ENCODE measurements at places on chromosomes 11 and 22.

DNA sequence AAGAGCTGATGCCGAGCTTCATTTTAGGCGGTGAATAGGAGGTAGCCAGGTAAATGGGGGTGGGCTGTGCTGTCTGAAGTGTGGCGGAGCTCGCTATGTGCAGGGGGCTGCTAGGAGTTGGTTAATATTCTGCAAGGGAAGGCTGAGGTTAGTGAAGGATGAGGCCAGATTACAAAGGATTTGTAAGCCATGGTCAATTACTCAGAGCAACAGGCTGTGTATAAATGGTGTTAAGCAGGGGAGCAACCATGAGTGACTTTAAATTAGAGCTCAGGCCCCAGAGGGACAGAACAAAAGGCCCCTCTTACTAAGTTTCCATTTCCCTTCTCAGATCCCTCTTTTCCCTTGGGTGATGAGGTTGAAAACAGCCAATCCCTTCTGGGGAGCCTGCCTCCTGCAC lies 7.3 kb upstream of the MCAM start:
- DNase-seq = no peak

- DNase-seq = no peak
Measured at GRCh38 chr11:60910711-60911380, 3.1 kb upstream of the TMEM109 start.

GRCh38 chr11:120403966-120404365 lies 67.8 kb downstream of the ARHGEF12 start:
- no peak for DNase-seq

GRCh38 chr11:126772267-126772666 lies 228.3 kb downstream of the KIRREL3 start:
- no peak for DNase-seq

DNA sequence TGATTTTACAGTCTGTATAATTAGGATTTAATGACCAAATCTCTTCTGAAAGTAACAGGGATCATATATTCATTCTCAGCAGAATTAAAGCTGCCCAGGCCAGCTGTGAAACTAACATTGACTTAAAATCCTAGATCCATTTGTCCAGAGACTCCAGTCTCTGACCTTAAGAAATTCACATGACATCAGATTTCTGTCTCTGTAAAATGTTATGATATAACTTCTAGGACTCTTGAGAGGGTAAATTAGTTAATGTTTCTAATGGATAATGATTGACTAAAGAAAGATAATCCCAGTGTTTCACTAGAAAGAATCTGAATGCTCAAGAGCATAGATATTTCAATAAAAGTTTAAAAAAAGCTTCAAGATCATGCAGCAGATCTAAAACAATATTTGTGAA lies 6.3 kb downstream of the NOX4 start:
- no peak for DNase-seq

DNA sequence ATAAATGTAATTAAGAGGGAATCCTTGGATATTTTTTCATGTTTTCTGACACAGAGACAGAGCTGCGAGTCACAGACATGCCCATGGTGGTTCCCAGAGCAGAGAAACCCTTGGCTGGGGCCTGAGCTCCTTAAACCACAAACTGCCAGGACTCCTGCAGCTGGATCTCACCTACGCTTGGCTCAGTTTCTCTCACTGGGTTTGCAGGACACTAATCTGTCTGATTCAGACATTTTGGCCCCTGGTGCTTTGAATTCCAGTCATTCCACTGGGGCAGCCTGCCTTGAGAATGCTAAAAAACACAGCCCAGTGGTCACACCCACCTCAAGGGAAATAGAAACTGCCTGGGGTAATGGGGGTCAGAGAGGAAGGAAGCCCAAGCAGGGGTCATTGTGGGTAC lies 122.6 kb downstream of the CCDC81 start:
- DNase-seq = no peak

DNA sequence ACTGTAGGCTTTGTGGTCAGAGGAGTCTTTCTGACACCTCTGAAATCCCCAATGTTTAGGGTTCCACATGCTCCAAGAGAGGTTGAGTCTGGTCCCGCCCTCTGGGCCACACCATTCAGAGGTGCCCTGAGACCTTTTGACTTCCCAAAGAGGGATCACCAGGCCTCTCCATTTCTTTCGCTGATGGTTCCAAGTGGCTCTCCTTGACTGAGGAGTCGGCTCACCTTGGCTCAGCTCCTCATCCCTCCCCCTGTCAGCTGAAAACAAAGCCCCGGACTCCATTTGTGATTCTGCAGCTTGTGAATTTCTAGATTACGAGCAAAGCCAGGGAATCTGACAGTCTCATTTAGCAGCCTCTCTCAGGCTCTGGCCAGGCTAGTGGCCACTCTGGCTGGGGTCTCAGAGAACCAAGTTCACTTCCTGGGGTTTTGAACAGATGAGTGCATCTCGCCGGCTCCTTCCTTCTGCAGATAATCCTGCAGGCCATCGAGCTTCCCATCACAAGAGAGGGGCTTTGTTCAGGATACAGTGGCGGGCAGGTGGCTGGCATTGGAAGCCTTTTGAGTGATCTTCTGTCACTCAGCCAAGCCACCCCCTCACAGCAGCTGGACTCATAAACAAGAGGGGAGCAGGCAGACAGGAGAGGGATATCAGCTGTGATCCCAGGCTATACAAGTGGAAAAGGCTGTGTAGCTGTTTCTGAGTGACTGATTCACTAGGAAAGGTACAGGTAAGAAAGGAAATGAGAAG lies 102.9 kb downstream of the TRIM29 start:
- no peak for DNase-seq

GRCh38 chr11:122207505-122207904 lies 91.5 kb upstream of the BLID start:
- no peak for DNase-seq

- DNase-seq = no peak
Measured at GRCh38 chr22:23536821-23537345, 43.2 kb downstream of the IGLL1 start.

GRCh38 chr11:10604340-10604748 lies 35.9 kb upstream of the LYVE1 start:
- DNase-seq = no peak

DNA sequence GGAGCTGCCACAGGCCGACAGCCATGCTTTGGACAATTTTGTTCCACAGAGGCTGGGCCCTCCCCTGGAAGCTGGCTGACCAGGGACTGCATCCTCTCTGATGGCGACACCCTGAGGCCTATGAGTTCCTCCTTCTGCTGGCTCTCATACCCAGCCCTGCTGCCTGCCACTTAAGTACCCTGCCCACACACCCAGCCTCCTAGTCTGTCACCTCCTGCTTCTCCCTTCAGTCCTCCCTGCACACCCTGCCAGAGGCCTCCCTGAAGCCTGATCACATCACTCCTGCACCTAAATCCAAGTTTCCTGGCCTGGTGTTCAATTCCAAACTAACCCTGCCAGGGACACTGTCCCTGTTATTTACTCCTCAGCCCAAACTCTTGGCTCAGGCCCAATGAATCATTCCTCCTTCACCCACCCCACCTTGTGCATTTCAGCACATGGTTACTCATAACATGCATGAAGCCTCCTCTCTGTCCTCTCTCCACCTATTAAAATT lies 136.7 kb upstream of the NECTIN1 start:
- DNase-seq = no peak

- DNase-seq = no peak
Measured at GRCh38 chr11:59415111-59415510, 11.1 kb downstream of the OR5A2 start.

DNA sequence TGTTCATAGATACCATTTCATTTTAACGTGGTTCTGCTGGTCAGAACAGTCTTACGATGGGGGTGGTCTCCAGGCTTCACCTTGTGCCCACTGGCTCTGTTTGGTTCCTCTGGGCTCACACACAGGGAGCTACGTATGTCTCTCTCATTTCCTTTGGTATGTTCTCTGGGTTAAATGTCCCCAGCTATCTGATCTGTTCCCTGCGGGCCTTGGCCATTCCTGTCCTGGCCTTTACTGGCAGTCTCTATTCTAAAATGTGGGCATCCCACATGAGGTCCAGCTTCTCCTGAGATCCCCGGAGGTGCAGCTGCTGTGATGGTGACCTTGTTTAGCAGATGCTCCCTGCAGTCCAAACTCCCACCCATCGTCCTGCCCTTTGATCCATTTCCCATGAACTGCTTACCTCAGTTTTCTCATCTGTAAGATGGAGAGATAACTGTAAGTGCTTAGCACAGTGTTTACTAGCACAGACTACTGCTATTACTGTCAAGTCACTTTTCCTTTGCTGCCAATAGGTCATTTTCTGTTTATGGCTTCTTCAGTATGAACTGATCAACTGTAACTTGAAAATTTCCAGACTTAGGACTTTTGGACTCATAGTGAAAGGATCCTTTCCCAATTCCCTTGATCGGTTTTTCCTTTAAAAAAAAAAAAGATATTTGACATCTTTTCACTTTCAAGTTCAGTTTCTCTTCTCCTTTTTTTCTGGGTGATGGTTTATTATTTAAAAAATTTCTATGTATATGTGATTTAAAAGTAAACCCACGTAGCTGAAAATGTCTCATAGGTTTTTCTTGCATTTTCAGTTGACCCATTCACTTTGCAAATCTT lies 92.9 kb downstream of the PTPRJ start:
- DNase-seq = no peak

DNA sequence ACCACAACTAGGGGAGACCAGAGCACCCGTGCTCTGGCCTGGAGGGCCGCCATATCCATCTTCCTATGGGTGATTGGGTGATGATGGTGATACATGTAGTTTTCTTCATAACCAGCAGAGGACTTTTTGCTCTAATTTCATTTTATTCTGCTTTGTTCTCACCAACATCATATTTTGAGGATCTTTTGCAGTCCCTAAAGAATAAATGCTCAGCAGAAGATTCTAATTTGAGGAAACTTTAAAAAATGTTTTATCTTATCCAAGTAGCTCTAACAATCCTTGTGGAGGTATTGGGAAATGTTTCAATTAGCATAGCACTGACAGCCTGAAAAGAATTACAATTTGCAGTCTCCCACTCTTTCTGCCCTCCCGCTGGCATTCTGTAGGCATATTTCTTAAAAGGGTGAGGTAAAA lies 544.0 kb downstream of the NTM start:
- no peak for DNase-seq

GRCh38 chr22:50656122-50657070 lies 16.2 kb upstream of the SHANK3 start:
- no peak for DNase-seq

DNA sequence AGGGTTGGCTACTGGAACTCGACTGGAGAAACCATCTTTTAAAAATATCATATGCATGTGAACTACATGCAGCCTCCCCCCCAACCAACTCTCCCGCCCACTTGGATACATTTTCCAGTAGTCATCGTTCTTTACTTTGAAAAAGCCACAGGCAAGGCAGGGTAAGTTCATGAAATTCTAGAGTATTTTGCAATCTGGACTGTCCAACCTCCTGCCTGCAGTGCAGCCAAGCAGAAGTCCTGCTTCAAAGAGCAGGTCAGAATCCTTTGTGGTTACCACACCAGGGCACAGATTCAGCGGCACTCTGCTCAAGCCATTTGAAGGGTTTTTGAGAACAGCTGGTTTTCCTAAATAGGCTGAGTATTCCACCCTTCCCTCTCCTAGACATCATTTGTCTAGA lies 12.1 kb downstream of the ELF5 start:
- no peak for DNase-seq

- DNase-seq = no peak
Measured at GRCh38 chr11:96614846-96615245, 225.0 kb downstream of the JRKL start.

- DNase-seq = no peak
Measured at GRCh38 chr22:46033256-46034200, 56.6 kb upstream of the WNT7B start.

DNA sequence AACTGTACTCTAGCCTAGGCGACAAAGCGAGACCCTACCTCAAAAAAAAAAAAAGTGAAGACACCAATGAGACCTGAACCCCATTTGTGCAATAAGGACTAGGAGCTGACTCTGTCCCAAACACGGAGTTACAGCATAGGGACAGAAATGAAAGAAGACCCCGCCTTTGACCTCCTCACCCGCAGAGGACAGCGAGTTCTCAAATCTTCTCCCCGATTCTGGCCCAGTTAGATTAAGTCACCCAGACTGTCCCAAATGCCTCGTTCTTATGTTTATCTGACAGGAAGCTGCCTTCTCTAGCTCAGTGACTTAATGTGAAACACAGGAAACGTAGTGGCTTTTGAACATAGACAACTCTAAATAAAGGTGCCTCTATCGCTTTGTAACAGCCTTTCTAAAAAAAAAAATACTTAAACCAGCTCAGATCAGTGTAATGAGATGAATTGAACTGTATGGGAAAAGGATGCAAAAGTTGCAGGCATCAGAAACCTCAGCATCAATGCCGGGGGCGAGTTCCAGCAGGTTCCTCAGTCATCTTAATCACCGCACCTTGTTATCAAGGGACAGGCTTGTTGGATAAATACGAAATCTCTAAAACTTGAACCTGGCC lies 10.6 kb downstream of the MYH9 start:
- DNase-seq = no peak

- no peak for DNase-seq
Measured at GRCh38 chr11:127117231-127117739, 116.7 kb upstream of the KIRREL3 start.

- no peak for DNase-seq
Measured at GRCh38 chr11:123145661-123146060, 49.4 kb downstream of the CLMP start.

GRCh38 chr22:19565382-19566278 lies 41.4 kb upstream of the CLDN5 start:
- no peak for DNase-seq

Measured in Panc1 (cell line).